ENCODE measurements at places on chromosomes 16 and 17. TPM values are rescaled to one million over a fixed set of nuclear protein-coding genes. Genes with fewer than 3 reads are reported as not detected.

KCTD19 gene
- total RNA-seq: 1.1 TPM

FXR2 gene
- total RNA-seq: 27.6 TPM

PIPOX gene
- 0.53 TPM for total RNA-seq

SECTM1 gene
- total RNA-seq: 0.94 TPM

KRT31 gene
- not detected for total RNA-seq

C16orf89 gene
- total RNA-seq: not detected

LGALS9C gene
- total RNA-seq: 3.7 TPM

- DNase-seq: peak; percentile 56
Measured at GRCh38 chr16:84380405-84380804, 12.1 kb downstream of the ATP2C2 start.

GRCh38 chr16:52379551-52379950, 167.4 kb downstream of the TOX3 start:
- DNase-seq: no peak

DNA sequence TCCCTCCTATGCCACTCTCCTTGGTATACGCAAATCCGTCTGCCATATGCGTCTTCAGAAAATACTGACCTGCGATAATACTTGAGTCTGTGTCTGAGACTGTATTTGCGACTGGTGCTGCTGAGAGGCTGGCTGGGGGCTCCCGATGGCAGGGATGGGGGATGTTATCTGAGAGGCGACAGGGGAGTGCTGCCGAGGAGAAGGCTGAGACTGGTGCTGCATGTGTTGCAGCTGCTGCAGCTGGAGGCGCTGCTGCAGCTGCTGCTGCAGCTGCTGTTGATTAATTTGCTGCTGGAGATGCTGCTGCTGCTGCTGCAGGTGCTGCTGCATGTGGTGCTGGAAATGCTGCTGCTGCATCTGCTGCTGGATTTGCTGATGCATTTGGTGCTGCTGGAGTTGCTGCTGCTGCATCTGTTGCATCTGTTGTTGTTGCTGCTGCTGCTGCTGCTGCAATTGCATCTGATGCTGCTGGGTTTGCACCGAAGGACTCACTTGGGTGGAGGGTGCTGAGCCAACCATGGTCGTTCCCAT, 107.7 kb downstream of the TOX3 start:
- no peak for DNase-seq

DNA sequence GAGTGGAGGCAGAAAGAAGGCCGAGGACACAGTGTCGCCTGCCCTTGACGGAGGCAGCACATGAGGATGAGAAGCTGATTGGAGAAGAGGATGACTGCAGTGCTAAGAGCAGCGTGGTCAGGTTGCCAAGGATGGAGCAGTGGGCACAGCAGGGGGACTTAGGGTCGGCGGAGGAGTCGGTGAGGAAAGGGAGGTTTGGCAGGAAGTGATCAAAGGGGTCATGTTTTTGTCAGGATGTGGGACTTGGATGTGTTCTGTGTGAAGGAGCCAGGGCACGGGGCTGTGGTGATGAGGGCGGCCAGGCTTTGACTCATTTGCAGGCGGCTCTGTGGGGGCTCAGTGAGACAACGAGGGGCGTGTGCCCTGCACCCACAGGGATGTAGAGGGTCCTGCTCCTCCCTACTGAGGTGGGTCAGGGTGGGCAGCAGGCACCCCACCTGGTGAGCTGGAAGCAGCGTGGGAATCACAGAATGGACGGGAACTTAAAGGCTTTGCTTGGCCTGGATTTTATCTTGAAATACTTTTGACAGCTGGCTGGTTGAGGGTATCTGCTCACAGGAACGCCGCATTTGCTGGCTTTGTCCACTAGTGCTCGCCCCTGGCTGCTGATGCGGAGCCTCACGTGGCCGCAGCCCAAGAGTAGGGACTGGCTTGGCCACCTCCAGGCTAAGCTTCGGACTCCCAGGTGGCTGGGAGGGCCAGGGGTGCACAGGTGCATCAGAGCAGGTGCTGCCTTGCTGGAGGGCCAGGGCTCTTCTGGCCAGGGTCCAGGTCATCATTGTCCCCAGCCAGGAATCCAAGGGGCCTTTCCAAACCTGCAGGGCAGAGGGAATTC, 6.0 kb downstream of the MPG start:
- peak; percentile 62 for DNase-seq

- no peak for DNase-seq
Measured at GRCh38 chr16:69039333-69039941, 66.0 kb upstream of the HAS3 start.

GRCh38 chr17:82238472-82239201, 9.8 kb downstream of the SLC16A3 start:
- peak; percentile 88 for DNase-seq

Data from activated CD8-positive, alpha-beta T cell treated with anti-CD3 and anti-CD28 coated beads, Interleukin-2, amount 10 ng/mL, durations not matched to agents 7 days and 5 days (primary cell).